ENCODE measurements at places on chromosomes 1 and 21.

GRCh38 chr1:20731057-20731991 lies 1.2 kb downstream of the SH2D5 start:
- DNase-seq: no peak

DNA sequence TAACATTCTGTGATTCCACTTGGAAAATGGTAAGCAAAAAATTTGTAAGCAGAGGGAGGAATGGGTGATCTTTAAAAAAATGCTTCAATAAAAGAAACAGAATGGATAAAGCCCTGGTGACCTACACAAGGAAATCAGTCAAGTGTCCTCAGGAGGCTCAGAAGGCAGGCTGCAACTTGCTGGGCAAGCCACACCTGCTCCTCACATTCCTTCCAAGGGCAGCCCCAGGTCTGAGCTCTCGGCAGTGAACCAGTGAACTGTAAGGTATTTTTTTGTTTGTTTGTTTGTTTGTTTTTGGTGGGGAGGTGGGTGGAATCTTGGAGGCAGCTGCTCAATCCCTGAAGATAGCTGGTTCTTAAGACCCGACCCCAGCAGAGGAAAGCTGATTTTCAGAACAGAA lies 4.4 kb downstream of the TACSTD2 start:
- no peak for DNase-seq

- DNase-seq: no peak
These were observed 3.9 kb downstream of the C1orf87 start for GRCh38 chr1:60069691-60070090.

DNA sequence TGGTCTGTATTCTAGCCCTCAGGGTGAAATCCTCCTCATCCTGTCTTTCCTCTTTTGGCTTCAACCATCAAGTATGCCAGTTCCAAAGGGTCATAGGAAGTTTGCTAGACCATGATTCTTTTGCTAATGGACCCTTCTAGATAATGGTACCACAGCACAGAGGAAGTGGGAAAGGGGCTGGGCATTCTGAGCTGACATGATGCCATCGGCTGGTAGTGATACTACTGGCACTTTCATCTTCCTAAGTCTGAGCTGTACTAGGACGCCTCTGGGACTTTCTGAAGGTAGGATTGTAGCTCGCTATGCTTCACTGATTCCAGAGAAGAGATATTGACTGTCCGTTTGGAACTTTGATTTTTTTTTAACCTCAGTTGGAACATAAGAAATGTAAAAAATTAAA lies 11.4 kb downstream of the FASLG start:
- DNase-seq: no peak

- no peak for DNase-seq
These were observed 180.2 kb upstream of the RUNX1 start for GRCh38 chr21:35229290-35229689.

DNA sequence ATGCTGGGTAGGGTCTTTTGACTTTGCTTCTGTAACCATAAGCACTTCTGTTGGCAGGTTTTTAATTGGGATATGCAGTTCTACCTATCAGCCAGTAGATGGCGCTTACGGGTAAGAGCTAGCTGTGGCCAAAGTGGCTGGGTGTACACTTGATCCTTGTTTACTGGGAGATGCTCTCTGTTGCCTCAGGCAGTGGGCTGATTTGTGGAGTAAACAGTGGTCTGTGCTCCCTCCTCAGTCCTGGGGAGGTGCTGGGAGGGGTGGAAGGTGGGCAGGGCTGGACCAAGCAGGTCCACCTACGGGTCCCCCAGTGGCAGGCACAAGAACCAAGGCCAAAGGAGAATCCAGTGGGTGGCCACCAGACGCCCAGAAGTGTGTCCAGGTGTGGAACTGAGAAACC lies 43.4 kb downstream of the RALGPS2 start:
- DNase-seq: peak; percentile 19

DNA sequence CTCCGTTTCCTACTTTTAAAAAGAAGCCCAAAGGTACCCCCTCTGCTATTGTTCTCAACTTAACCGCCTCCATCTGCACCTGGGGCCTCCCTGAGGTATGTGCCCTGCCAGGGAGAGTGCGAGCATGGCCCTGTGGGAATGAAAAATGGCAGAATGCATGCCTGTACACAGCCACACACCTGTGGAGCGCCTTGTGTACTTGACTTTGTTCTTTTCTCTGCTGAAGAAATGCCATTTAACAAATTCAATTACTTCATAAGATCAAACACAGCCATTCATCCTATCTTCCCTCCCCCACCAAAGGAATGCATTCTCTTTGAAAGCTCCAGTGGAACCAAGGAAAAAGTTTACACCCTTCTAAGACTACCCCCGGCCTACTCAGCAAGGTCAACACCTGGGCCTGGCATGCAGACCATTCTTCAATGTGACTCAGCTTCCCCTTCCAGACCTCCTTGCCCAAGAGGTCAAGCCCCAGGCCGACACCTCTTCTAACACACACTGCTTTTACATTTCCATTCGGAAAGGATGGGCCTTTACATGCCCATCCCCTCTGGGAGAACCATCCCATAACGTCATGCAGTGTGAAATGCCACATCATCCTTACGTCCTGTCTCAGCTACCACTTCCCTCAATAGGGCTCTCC lies 123.7 kb downstream of the SMYD2 start:
- DNase-seq: no peak

DNA sequence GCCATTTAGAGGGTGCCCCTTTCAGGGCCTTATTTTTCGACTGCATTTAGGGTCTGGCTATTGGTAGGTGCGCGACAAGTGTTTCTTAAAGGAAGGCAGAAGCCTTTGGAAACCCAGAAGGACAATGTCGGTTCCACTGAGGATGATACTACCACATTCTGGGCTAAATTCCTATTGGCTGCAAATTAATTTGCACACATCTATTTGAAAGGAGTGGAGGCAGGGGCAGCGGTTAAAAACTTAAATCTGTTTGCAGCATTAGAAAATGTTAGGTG lies 1.1 kb downstream of the PATJ start:
- DNase-seq: no peak

DNA sequence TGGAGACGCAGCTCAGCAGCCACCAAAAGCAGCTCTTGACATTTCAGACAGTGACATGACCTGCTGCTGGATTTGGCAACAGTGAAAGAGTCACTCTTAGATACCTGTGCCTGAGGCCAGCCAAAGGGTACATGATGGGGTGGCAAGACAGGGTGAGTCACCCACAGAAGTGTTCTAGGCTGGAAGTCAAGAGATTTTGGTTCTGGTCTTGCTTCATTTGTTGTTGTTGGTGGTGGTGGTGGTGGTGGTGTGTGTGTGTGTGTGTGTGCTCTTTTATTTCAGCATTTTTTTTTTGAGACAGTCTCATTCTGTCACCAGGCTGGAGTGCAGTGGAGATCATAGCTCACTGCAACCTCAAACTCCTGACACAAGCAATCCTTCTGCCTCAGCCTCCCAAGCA lies 25.8 kb downstream of the SHISAL2A start:
- DNase-seq: no peak

GRCh38 chr1:53026254-53026653 lies 35.8 kb upstream of the PODN start:
- DNase-seq: no peak
